ENCODE measurements at places on chromosomes 3 and 15. TPM values are rescaled to one million over a fixed set of nuclear protein-coding genes. Genes with fewer than 3 reads are reported as not detected.
A peak's percentile ranks its signal among the peaks of the same experiment; 100 is the strongest.

GRCh38 chr3:134854254-134854653, 59.2 kb downstream of the EPHB1 start:
- DNase-seq = no peak

GRCh38 chr3:45414823-45415222, 26.4 kb downstream of the LARS2 start:
- DNase-seq = no peak

DNA sequence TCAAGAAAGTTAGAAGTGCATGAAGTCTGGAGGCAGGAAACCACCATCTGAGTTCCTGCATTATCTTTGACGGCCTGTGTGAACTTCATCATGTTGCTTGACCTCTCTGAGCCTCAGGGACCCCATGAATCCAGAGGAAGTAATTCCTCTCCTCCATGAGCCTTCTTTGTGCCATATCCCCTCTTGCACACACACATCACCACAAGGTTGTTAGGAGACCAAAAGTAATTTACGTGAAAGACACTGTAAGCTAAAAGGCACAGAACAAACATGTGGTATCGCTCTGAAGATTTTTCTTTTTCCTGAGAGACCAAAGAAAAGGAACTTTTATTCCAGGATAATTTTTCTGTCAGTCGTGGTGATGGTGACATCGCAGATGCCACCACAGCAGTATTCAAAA, 55.9 kb upstream of the BCL6 start:
- no peak for DNase-seq

Gene GMPPB
- 29.6 TPM for total RNA-seq

DNA sequence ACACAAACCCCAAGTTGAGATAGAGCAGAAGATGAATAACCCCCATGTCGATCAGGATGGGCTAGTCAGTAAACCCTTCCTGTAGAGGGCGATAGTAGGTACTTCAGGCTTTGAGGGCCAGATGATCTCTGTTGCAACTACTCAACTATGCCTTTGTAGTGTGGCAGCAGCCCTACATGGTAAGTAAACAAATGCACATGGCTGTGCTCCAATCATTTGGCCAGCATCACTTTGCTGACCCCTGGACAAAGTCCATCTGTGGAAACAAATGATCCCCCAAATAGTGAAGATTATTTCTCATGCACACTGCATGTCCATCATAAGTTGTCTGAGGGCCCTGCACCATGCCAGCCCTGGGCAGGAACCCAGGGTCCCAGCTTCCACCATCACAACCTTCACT, 402.2 kb upstream of the PROK2 start:
- DNase-seq = no peak

- DNase-seq = peak; percentile 50
Observed at GRCh38 chr15:101050623-101051290, 131.6 kb downstream of the LRRK1 start.

Gene ARGFX
- total RNA-seq = not detected

GRCh38 chr15:89912674-89913396, at the start of gene ARPIN:
TSS of gene ARPIN (minus strand) at chr15:89912952. CDS start at chr15:89912835, 117 bp downstream.
- peak; percentile 89 for DNase-seq

Gene GOLGA8S
- 0.38 TPM for total RNA-seq

GRCh38 chr15:84108728-84109127, 126.8 kb upstream of the GOLGA6L4 start:
- DNase-seq = no peak

DNA sequence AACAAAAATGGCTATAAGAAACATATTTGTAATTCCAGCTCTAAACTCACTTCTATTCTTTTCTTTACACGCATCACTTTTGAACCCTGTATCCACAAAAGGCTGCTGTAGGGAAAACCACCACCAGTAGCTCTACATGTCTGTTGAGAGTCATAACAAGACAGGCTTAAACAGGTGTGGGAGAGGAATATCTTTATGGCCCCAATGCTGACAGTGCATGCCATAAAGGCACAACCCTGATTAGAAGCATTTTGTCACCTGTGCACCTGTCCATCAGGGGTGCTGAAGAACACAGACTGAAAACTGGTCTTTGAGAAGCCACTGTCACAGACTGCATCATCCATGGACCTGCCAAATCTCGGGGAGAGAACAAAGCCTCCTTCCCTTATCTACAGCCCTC, 11.6 kb upstream of the CSPG5 start:
- no peak for DNase-seq

- no peak for DNase-seq
Observed at GRCh38 chr3:161987933-161988332, 491.3 kb downstream of the OTOL1 start.

DNA sequence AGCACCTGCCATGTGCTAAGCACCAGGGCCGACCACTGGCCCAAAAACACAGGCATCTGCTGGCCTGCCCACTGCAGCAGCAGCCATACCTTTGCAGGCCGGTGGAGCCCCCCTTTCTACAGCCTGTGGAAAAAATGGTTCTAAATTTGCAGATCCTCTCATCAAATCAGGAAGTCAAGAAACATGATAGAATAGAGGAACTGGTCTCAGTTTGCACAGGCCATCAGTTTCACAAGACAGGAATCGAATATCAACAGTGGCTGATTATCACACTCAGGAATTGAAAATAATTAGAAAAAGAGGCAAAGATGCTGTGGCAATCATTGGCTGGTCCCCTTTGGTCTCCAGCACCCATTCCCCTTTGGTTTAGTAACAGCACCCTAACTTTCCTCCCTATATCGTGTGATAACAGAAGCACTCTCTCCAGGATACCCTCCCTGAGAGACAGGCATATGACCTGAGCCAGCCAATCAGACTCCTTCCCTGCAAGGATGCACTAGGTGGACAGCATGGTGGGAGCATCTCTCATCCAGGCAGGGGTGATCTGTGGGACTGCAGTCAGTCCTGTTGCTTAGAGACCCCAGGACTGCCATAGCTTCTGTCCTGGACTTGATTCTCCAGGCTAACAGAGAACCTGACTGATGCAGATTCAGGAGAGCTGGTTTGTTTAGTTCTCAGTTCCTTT, 3.5 kb upstream of the PAK6 start:
- no peak for DNase-seq

GRCh38 chr15:50911001-50911400, 2.5 kb downstream of the AP4E1 start:
- no peak for DNase-seq

GRCh38 chr15:63800241-63800640, 33.5 kb downstream of the HERC1 start:
- DNase-seq = no peak

DNA sequence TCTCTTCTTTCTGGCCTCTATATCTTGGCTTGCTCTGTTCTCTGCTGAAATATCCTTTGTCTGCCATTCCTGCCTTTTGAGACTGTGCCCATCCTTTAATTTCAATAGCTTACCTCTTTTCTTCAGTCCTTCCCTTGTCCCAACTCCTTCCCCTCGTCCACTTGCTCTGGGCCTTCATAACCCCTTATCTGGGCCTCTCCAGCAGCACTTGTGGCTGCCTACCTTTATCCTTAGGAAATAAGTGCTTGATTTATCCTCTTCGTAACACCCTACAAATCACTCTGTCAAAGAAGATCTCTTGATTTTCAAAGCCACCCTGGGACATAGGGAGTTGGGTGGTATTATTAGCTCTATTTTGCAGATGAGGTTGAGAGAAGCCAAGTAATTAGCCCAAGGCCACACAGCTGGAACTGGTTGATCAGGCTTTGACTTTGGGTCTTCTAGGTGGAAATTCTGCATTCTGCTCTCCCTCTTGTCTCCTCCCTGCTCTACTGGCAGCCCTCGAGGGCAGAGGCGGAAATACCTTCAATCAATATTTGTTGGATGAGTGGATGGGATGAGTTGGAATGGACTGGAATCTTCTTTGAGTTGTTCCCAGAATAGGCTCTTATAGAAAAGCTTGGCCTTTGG, 84.0 kb upstream of the TLE3 start:
- no peak for DNase-seq

DNA sequence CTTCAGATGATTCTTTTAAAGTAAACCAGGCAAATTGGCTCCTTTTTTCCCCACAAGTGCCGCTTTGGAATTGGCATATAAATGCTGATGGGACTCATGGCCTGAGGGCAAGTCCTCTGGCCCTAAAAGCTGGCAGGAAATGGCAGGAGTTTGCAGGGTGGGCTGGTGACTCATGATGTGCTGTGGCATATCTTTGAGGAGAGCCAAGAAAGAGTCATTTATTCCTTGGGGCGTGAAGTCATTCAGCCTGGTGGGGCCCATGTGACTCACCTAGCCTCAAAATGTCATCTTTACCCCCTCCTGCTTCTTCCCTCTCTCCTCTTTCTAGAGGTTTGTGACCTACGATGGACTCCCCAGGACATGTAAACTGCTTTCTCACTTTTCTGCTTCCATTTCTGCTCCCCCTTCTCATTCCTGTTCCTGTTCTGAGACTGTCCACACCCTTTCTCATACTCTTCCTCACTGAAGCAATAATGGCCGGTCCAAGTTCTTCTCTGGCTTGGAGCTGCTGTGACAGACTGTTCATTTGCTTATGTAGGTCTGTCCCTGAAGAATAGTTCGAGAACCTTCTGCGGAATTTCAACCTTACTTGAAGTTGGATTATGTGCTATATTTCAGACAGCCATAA, 326.1 kb downstream of the SATB1 start:
- DNase-seq = no peak

- DNase-seq = no peak
Observed at GRCh38 chr3:131221731-131222130, 159.8 kb upstream of the NUDT16 start.

GRCh38 chr3:188646592-188646991, 492.6 kb downstream of the LPP start:
- no peak for DNase-seq

DNA sequence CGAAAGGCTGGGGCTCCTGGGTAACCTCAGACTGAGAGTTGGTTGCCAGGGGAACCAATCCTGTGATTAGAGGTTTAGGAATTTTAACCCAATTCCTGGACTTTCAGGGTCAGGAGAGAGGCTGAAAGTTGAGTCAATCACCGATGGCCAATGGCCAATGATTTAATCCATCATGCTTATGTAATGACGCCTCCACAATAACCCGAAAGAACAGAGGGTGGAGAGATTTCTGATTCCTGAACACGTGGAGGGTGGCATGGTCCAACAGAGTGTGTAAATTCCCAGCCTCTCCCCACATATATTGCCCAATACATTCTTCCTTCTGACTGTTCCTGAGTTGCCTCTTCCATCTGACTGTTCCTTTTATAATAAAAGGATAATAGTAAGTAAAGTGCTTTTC, 137.2 kb upstream of the CBLB start:
- no peak for DNase-seq

DNA sequence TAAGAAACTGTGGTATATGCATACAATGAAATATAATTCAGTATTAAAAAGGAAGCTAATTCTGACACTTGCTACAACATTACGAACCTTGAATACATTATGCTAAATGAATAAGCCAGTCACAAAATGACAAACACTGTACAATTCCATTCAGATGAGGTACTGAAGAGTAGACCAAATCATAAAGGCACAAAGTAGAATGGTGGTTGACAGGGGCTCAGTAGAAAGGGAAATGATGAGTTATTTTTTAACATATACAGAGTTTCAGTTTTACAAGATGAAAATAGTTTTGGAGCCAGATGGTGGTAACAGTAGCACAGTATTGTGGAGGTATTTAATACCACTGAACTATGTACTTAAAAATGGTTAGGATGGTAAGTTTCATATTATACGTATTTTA, 254.6 kb upstream of the RBMS3 start:
- no peak for DNase-seq

GRCh38 chr3:125023833-125024555, 31.8 kb downstream of the HEG1 start:
- no peak for DNase-seq

- peak; percentile 53 for DNase-seq
Observed at GRCh38 chr15:70098153-70098460, 390 bp upstream of the TLE3 start.

DNA sequence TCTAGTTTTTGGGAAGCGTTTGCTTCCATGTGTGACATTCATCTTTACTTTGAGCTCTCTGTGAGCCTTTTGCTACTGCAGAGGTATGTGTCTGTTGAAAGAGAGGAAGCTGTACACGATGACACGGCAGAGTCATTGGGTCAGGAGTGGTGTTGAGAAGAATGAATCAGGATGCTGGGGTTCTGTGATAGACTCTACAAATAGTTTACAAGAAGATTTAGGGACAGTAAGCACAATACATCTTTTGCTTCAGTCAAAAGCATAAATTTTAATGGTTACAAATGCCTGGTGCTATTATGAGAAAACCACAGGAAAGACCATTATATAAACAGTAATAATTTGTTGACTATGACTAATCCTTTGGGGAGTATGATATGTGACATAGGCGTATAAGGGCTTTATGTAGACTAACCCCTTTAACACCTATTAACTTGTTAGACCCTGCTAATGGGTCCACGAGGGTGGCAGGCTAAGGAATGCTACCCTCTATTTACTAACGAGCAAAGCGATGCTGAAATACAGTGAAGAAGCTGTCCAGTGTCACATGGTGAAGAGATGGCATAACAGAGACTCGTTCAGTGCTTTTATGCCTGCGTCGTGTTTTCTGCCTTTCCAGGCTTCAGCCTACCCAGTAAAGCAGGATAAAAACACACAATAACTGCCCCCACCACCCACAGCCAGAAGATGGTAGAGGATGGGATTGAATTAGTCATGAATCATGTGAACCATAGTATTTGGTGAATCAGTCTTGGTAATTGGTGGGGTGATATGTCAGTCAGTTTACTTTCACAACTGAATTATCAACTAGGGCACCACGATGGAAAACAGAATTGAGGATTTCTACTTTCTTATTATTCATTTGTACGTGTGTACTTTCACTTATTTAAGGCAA, 118.8 kb downstream of the LPP start:
- DNase-seq = no peak

DNA sequence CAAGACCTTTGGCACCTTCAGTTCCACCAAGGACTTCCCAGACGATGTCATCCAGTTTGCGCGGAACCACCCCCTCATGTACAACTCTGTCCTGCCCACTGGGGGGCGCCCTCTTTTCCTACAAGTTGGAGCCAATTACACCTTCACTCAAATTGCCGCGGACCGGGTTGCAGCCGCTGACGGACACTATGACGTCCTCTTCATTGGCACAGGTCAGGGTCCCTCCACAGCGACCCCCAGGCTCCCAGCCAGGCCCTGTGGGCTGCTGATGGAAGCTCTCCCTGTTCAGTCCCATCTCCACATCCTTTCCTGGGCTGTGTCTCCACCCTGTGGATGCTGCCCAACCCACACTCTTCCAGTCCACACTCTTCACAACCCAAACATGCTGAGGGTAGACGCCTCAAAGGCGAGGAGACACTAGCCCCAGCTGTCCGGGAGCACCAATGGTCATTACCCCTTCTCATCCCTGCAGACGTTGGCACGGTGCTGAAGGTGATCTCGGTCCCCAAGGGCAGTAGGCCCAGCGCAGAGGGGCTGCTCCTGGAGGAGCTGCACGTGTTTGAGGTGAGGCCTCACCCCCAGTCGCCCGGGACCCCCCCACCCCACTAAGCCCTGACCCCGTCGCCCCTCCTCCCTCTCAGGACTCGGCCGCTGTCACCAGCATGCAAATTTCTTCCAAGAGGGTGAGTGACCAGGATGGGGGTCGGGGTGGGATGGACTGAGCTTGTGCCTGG, 4.3 kb upstream of the LSMEM2 start:
- DNase-seq = no peak

DNA sequence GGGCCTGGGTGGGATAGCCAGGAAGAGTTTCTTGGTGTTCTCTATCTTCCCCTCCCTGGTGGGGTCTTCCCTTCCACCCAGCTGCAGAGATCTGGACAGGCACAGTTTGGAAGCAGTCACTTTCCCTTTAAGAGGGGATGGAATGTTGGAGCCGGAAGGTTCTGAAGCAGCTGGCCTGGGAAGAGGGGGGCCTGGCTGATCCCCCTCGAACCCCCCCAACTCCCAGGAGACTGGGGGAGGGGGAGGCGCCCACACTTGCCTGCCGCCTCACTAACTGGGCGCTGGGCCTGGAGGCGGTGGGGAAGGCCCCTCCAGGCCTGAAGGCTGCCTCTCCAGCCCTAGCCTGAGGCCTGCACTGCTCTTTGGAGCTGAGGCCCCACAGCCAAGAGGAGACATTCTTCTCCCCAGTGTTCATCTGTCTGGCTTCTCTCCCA, 1.4 kb downstream of the DVL3 start:
- no peak for DNase-seq
